ENCODE measurements at places on chromosomes 13 and 19. TPM values are rescaled to one million over a fixed set of nuclear protein-coding genes. Genes with fewer than 3 reads are reported as not detected.
A peak's percentile ranks its signal among the peaks of the same experiment; 100 is the strongest.

DNA sequence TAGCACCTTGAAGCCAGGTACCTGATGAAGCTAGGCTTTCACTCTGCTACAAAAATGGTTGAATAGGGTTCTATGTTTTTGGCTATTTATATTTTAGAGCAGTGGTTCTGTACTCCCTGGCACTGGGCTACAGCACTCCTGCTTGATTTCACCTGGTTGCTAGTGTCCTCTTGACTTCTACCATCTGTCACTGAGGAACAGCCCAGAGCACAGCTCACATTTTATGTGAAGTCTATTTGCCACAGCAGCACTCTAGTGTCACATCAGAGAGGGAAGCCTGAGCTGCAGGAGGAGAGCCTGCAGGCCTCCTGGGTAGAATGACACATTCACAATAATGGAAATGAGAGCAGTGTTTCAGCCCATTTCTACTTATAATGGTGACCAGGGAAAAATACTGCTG lies 184.2 kb downstream of the ZNF486 start:
- DNase-seq: no peak

DNA sequence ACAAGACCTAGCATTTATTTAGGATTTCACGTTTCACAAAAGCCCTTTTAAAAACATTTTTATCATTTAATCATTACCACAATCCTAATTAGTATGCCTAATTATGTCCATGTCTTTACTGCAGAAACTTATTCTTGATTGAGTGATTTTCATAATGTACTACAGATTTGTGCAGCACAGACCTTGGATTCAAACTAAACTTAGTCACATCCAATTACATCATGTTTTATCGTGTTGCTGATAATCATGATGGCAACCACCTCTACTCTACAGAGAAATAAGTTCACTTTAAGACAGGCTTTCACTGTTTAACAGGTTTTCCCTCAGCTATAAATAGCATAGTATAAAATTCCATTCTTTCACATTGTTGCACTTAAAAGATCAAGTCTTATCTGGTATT lies 240.9 kb upstream of the RFC3 start:
- no peak for DNase-seq

GRCh38 chr13:28864544-28864943 lies 44.4 kb downstream of the MTUS2 start:
- DNase-seq: no peak

- no peak for DNase-seq
Observed at GRCh38 chr19:6963244-6963852, 57.9 kb downstream of the MBD3L2B start.

- no peak for DNase-seq
Observed at GRCh38 chr13:106513025-106513983, 22.2 kb downstream of the EFNB2 start.

The NANOS3 gene
- total RNA-seq: 1.0 TPM

GRCh38 chr19:15298847-15299567 lies 33.3 kb downstream of the BRD4 start:
- no peak for DNase-seq

GRCh38 chr13:33860526-33860925 lies 42.6 kb downstream of the RFC3 start:
- DNase-seq: no peak

The OR7C1 gene
- not detected for total RNA-seq

The CEACAM7 gene
- not detected for total RNA-seq

DNA sequence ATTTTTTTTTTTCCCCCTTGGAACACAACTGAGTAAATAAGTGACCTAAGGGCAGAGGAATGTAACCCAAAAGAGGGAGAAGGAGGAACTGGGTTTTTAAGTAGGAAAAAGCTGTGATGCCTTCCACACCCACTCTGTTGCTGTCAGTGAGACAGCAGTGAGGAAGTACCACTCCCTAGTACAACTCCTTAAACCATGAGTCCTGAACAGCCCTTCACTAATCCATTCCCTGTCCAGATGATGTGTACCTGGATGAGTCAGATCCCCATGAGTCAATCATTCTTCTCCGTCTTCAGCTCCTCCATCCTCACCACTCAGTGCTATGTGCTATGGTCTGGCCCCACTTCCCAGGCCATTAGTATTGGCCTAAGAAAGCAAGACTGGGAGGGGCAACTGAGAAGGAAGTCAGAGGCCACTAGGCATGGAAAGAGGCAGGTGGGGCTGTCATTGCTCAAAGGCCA lies 12.9 kb upstream of the CXCL17 start:
- no peak for DNase-seq

DNA sequence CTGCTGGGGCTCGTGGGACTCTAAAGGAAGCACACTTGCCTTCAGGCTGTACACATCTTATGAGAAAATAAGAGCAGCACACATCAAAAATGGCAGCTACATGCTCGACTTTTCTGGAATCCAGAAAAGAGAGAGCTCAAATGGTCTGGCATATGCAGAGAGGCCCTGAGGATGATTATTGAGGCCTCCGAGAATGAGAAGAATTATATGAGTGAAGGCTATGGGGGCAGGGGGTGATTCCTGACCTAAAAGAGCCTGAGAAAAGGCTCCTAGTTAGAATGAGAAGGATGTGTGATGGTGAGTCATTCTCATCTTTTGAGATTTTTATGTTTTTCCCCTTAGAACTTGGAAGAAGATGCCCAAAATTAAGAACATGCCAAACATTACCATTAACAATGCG lies 97.1 kb downstream of the HSPH1 start:
- DNase-seq: no peak

The NKG7 gene
- 0.89 TPM for total RNA-seq

- peak; percentile 60 for DNase-seq
Observed at GRCh38 chr19:49591731-49592485, 926 bp downstream of the PRR12 start.

The TNFSF11 gene
- total RNA-seq: not detected

DNA sequence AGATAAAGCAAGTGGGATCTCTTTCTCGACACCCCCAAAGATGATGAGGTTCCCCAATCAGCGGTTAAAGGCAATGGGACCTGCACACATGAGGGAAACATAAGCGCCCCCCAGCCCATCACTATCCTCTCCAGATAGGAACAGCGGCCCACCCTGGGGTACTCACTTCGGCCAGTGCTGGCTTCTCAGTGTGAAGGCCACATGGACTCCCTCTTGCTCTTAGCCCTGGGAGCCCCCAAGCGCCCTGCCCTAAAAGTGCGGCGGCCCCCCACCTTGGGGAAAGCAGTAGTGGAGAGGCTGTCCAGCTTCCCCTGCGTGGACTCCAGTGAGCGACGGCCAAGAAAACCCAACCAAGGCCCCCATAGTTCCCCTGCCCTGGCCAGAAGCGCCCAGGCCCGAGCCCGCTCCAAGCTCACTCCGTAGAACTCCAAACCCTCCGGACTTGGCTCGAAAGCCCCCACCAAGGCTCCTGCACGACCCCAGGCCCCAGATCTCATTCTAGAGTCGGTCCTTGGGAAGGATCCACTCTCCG lies 1.0 kb downstream of the CACNA1A start:
- no peak for DNase-seq

The MIER2 gene
- 18.2 TPM for total RNA-seq

- DNase-seq: no peak
Observed at GRCh38 chr19:35565016-35565856, 1.8 kb upstream of the ATP4A start.

- no peak for DNase-seq
Observed at GRCh38 chr19:39539165-39539517, 820 bp downstream of the EID2 start.

GRCh38 chr13:51767100-51767499 lies 36.9 kb downstream of the DHRS12 start:
- DNase-seq: no peak

- no peak for DNase-seq
Observed at GRCh38 chr13:49258089-49258796, 10.5 kb downstream of the CDADC1 start.

Measured in left cardiac atrium (tissue), 4 donors.